ENCODE measurements at places on chromosomes 6 and 20.

DNA sequence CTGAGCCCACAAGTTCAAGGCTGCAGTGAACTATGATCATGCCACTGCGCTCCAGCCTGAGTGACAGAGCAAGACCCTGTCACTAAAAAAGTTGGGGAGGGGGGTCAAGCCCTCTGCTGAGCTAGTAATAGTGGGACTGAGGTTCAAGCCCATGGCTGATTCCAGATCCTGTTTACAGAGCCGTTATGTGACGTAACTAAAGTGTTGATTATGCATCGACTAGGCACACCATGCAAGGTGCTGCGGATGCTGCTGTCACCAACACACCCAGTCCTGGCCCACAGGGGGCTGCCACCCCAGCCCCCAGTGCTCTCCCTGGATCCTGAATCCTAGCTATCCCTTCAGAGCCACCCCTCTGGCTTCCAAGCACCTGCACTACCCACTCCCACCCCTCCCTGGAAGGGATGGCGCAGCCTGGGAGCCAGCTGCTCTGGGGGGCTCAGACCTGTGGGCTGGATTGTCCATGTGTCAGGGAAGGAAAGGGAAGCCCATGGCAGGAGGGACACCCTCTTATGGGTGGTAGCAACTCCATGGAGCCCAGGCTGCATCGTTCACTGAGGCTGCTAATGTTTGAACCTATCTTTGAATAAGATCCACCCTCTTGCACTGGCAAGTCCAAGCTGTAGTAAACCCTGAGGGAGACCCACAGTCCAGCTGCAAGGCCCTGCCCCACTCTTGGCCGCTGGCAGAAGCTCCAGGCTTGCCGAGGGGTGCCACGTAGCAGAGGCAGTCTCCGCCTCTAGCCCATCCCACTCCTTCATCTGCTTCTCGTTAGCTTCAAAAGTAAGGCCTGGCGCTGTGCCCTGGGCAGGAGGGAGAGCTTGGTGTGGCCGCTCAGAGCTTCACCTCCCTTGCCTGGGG, 95.0 kb downstream of the SNX5 start:
- DNase-seq, result no peak

DNA sequence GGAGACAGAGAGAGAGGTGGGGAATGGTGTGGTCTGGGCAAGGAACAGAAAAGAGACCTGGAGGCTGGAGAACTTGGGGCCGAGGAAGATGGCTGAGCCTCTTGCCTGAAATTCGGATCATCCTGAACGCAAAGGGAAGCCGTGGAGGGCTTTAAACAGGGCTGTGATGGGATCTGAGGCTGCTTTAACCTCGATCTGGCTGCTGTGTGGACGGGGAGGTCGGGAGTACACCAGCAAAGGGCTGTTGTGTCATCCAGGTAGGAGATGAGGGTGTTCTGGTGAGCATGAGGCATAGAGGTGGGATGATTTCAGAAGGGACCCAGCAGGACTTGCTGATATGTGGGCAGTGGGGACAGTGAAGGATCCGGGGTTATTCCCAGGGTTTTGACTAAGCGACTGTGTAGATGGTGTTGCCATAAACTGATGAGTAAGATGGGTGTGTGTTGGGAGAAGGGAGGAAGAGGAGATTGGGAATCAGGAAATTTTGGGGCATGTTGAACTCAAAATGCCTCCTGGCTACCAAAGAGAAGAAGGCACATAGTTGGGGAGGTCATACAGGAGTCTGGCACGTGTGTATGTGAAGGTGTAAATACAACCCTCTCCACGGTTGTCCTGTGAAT, 158.5 kb downstream of the NFATC2 start:
- no peak for DNase-seq

DNA sequence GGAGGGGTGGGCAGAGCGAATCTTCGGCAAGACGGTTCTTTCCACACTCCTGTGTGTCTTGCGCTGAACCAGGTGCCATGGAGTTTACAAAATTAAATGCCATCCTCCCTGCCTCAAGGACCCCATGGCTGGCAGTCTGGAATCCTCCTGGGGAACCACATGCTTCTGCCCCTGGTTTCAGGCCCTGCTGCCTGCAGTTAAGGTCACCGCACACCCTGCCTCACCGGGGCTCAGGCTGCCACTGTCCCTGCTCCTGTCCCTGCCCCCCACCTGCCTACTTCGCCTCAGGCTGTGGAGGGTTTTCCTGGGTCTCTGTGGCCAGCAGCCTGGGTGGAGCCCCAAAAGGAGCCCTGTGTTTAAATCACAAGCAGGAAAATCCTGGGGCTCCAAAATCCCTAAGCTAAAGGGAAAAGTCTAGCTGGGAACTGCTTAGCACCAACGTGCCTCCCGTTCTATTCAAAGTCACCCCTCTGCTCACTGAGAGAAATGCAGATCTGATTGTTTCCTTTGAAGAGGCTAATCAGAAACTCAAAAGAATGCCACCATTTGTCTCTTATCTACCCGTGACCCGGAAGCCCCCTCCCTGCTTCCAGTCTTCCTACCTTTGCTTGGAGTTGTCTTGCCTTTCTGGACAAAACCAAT, 10.6 kb upstream of the TTLL2 start:
- no peak for DNase-seq

GRCh38 chr20:25100914-25101313, 19.0 kb upstream of the VSX1 start:
- no peak for DNase-seq

- peak; percentile 32 for DNase-seq
Observed at GRCh38 chr6:116444092-116444491, 17.1 kb upstream of the CALHM6 start.

DNA sequence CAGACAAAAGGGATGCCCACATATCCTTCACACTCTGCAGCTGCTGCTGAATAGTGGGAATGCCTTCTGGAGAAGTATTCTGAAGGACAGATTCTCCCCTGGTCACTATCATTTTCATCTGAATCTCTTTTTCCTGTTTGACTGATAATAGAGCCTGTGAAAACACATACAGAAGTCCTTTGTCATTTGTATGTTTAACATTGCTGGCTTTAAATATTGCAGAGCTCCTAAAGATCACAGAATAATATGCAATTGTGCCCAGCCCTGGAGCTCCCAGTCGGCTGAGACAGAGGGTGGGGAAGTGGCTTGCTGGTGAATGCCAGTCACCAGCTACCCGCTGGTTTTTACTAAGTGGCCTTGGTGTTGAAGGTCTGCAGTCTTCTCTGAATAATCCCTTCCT, 272.3 kb downstream of the SYNE1 start:
- DNase-seq, result no peak

- DNase-seq, result no peak
Observed at GRCh38 chr6:91781946-91782345, 1195.1 kb upstream of the MAP3K7 start.

DNA sequence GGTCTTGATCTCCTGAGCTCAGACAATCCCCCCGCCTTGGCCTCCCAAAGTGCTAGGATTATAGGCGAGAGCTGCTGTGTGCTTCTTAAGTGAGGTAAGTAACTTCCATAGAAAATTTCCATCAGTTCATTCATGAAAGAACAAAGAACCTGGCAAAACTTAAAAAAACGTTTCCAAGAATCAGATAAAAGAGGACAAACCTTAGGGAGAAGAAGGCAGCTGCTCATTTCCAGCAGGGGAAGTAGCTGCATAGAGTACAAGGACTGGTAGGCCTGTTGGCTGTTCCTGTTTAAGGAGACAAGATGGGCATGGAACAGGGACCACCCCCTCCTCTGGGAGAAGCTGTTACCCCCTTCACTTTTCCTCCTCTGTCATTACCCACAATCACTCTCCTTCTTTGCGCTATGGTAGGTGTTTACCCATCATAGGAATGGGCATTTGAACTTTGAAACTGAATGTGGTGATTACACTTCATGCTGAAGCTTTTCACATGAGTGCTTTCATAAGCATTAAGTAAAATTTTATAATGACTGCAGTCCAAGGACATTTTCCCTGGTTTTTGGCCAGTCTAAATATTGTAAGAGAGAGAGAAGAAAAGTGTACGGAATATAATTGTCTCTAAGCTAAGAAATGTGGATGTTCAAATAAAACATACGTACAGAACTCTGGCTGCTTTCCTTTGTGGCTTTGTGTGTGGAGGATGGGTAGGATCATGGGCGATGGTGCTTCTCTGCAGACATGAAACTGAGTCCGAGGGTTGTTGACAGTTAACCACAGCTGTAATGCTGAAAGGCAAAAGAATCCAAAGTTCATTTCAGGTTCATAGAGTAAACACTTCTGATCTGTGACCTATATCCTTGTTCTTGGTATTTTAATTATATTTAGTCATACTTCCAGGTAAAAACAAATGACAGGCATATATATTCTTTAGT, 56.4 kb downstream of the CCN2 start:
- no peak for DNase-seq

DNA sequence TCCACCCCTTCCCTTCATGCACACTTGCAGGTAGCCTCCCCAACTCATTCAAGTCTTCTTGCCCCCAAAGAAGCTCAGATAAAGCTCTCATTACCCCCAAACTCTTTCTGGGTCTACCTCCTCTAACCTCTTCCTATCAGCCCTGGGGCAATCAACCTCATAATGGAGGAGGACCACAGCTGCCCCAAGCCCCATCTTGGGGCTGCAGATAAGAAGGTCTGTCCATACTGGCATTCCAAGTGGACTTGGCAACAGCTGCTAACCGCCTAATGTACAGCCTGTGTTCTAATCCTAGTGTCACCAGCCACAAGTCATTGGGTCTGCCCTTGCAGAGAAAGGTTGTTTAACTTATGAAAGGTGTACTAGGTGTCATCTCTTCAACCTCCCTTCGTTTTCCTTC, 107.4 kb upstream of the ADGRF1 start:
- no peak for DNase-seq

GRCh38 chr20:21286775-21287174, 16.4 kb upstream of the XRN2 start:
- no peak for DNase-seq

DNA sequence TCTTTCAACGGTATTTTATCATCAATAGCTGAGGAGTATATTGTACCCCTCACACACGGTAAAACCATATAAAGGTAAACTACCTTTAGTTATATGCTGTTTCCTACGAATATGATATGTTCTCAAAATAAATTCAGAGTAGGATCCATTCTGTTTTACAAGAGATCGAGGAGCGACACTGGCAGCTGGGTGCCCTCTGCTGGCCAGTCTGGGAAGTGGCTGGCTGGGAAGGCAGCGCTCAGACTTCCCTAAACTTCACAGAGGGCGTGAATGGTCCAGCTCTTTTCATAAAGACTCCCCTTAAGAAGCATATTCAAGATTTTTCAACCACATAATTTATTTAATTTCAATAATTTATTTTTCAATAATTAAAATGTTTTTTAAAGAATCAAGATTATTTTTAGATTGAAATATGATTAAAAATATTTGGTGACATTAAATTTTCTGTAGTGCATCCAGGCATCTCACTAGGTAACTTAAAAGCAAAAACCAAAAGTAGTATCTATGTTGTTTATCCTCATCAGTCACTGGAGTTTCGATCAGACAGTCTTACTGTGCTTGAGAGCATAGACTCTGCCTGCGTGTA, 187.5 kb upstream of the PDE10A start:
- DNase-seq, result peak; percentile 79

DNA sequence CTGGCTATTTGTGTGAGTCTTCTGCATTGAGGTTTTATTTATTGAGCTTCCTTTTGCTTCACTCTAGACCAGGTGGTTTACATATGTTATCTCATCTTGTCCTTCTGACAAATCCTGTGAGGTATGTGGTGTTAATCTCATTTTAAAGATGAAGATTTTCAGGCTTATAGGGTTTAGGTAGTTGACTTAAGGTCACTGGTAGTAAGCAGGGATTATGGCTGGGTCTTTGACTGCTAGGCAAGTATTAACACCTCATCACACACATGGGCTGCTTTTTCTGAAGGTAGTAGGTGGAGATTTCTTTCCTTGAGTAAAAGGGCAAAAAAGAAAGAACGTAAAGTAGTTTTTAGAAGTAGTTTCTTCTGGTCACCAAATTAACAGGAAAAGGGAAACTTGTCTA, 72.6 kb downstream of the CDKAL1 start:
- DNase-seq, result no peak
